ENCODE measurements at places on chromosomes 3 and 15.

- DNase-seq, result no peak
Measured at GRCh38 chr3:151398895-151399294, 14.3 kb upstream of the P2RY12 start.

DNA sequence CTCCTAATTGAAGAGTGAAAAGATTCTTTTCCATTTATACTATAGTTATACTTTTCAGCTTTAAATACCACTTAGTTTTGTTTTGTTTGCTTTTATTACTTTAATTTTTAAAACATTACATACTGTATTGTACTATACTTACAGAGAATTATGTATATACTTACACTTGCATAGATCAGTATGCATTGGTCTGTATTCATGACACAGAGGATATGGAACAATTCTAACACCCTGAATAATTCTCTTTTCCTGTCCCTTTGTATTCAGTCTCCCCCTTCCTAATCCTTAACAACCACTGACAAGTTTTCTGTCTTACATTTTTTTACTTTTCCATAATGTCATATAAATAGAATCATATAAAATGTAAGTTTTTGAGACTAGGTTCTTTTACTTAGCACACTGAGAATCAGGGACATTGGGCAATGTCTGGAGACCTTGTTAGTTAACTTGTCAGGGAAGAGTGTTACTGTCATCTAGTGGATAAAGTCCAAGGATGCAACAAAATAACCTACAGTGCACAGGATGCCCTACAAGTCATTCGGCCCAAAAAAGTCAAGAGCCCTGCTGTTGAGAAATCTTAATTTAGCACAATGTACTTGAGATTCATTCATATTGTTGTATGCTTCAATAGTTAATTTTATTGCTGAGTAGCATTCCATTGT is 95.7 kb upstream of the MCTP2 start:
- DNase-seq, result no peak

- no peak for DNase-seq
Measured at GRCh38 chr3:124793054-124793739, 62.9 kb downstream of the UMPS start.

GRCh38 chr3:119314821-119315220 is 20.6 kb downstream of the ARHGAP31 start:
- no peak for DNase-seq

DNA sequence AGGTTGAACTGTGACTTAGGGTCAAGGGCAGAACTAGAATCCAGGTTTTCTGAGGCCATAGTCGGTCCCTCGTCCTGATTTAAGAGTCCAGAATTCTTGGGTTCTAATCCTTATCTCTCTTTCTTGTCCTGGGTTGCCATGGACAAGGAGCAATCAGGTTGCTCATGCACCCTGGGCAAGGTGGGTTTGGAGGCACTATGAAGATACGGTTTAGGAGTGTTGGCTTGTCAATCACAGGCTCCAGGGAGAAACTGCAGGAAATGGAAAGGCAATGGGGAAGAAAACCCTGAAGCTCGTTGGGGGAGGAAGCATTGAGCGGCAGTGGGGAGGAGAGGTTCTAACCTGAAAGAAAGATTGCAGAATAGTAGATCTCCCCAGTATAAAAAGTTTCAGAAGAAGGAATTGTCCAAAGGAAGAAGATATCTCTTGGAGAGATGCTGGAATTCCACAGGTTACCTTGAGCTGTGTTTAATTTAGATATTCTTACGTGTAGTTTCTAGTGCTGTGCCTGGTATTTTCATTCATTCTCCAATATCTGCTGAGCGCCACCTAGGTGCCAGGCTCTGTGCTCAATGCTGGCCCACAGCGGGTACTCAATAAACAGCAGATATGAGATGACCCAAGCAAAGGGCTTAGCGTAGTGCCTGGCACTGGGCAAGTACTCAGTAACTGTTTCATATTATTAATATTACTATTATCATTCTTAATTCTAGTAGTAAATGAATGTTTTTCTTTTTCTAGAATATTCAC is 2.0 kb downstream of the ACAN start:
- no peak for DNase-seq

DNA sequence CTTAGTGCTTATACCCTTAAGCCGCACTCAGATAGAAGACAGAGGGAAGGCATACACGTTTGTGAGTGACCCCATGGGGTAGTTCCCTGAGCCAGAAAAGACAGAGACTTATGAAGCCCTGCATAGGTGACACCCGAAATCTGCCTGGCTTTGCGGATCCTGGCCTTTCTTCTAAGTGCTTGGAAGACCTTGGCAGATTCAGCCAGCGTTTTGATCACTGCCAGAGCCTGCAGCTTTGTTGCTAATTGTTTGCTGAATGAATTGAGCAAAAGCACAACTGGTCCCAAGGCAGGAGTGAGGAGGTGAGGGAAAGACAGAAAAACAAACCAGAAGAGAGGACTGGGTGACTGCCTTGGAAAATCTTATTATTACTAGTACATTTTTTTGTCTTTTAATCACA is 168.3 kb upstream of the ICE2 start:
- no peak for DNase-seq

DNA sequence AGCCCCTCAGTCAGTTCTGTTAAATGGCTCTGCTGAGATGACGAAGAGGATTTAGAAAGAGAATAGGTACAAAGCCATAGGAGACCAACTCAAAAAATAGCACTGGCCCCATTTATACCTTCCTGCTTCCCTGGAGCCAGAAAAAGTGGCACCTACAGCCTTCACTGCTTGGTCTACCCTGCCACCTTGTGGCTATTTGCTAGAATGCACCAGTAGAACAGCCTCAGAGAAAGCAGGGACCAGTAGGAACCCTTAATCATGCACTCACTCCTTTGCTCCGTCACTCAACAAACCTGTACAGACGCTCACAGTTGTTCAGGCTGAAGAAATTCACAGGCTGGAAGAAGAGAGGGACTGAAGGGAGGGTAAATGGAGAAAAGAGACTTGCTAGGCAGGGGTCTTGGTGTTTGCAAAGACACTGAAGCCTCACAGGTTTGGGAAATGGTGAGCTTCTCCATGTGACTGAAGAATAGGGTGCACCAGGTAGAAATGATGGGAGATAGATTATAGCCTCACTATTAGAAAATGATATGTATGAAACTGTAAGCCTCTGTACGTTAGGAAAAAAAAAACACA is 12.1 kb upstream of the RTP2 start:
- DNase-seq, result peak; percentile 95

DNA sequence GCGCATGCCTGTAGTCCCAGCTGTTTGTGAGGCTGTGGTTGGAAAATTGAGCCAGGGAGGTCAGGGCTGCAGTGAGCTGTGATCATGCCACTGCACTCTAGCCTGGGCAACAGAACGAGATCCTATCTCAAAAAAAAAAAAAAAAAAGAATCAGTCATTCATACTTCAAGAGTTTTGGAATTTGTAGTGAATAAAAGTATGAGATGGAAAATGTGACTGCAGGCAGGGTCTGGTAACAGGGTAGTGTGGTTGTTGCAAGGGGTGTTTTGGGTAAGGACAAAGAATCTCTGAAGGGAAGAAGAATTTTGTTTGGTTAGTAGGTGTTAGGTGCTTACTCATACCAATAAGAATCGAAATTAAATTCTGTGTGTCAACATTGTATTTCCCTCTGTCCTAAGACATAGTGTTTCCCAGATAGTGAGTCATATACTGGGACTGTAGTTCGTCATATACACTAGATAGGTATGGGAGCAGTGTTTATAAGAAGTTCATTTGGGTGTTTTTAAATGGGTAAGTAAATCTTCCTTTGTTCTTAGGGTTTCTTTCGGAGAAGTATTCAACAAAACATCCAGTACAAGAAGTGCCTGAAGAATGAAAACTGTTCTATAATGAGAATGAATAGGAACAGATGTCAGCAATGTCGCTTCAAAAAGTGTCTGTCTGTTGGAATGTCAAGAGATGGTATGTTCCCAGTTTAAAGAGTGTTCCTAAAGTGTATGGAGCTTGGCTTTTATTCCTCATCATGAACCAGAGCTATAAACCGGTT is 14.2 kb downstream of the NR1D2 start:
- DNase-seq, result no peak

DNA sequence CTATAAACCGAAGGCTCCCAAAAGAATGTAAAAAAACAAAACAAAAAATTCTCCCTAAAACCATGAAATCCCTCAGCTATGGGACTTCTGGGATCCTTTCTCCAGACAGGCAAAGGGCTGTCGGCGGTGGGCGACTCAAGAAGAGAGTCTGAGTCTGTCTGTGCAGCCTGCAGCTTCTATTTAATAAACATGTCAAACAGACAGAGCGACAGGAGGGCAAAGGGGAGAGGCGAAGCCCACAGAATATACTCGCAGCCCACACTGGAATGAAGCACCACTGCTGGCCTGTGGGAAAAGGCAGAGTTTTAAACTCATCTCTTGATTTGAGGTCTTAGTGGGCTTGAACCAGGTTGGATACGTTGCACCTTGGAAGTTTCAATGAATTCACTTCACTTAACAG is 40.2 kb downstream of the ISL2 start:
- DNase-seq, result no peak

DNA sequence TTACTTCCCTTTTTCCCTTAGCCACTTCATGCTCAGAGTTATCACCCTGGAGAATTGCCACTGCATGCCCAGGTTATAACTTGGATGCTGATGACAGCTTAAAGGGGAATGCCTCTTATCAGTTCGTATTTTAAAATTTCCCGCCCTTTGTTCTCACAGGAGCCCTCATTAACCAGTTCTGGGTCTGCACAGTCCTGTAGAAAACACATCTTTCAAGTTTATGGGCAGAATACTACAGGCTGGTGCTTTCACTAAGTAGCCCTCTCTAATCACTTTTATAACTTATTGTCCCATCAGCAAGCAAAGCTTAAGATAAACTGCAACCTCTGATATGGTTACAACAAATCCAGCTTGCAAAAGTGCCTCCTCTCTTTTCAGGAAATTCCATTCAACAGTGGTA is 587.3 kb upstream of the UBE2E2 start:
- no peak for DNase-seq

GRCh38 chr3:43632269-43632733 is 10.5 kb upstream of the ANO10 start:
- no peak for DNase-seq

GRCh38 chr3:79810581-79810980 is 42.8 kb upstream of the ROBO1 start:
- no peak for DNase-seq

- no peak for DNase-seq
Measured at GRCh38 chr3:127289706-127290575, 2.1 kb upstream of the PRR20G start.

DNA sequence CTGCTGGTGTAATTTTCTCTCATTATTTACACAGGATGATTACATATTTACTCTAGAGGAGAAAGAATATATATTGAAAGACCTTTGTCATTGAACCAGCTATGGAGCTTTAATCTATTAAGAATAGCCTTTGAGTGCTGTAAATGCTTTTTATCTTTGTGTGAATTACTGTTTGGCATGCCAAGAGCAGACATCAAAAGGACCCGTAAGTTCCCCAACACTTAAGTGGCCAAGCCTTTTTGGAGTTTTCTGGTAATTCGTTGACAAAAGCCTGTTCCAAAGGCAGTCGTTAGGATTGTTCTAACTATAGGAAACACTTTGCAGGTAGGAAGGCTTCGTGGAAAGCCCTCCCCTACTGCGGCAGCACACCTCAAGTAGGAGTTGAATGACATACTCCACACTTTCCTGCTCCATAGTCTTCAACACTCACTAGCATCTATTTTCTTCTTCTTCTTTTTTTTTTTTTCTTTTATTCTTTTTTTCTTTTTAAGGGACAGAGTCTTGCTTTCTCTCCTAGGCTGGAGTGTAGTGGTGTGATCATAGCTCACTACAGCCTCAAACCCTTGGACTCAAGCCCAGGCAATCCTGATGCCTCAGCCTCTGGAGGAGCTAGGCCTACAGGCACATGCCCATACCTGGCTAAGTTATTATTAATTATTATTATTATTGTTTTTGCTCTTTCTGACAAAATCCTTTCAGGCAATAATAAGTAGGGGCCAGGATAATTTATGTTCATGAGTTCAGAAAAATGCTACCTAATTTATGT is 98.6 kb downstream of the SUCNR1 start:
- no peak for DNase-seq

GRCh38 chr15:98671060-98672008 is 23.0 kb downstream of the IGF1R start:
- DNase-seq, result no peak

GRCh38 chr15:80233581-80233980 is 18.4 kb downstream of the CTXND1 start:
- no peak for DNase-seq

GRCh38 chr3:24680214-24680967 is 185.7 kb upstream of the THRB start:
- peak; percentile 97 for DNase-seq

GRCh38 chr3:134214239-134214638 is 36.4 kb downstream of the RYK start:
- DNase-seq, result no peak

DNA sequence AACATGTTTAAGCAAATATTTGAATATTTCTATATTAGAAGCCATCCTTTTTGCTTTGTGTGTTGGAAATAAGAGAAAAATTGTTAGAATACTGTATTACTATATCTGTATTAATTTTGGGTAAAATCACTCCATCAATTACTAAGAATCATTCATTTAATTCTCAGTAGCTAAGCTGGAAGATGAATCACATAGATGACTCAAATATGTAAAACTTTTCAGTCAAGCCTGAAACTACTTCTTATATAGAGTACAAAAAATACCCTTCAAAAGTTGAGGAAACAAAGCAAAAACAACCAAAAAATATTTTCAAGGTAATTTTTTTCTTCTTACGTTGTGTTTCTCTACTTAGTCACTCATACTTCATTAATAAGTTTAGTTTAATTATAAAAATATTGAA is 205.7 kb upstream of the ROBO1 start:
- DNase-seq, result no peak

- no peak for DNase-seq
Measured at GRCh38 chr15:86347245-86347644, 267.6 kb downstream of the AGBL1 start.

- no peak for DNase-seq
Measured at GRCh38 chr15:66580643-66581042, 14.8 kb upstream of the LCTL start.

GRCh38 chr3:197398286-197398878 is 100.0 kb upstream of the DLG1 start:
- DNase-seq, result no peak

GRCh38 chr3:169071003-169071402 is 592.5 kb downstream of the MECOM start:
- DNase-seq, result no peak

- peak; percentile 13 for DNase-seq
Measured at GRCh38 chr3:153666991-153667740, 454.0 kb upstream of the ARHGEF26 start.

DNA sequence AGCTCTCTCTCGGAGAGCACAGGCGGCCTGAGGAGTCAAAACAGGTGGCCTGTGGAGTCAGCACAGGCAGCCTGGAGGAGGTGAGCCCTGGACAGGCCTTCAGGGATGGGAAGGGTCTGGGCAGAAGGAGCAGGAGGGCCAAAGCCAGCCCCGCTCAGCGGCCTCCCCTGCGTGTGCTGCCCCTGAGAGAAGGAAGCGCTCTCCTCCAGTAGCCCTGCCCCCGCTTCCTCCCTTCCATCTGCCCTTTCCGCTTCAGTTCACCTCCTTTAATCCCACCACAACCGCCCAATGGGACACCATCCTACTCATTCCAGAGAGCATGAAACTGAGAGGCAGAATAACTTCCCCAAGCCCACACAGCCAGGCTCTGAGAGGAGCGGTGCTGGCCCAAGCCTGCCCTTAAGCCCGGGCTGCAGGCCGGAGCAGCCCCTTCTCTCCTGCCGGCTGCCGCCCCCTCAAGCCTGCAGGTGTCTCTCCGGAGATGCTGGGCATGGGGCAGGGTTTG is 3.2 kb upstream of the NR2E3 start:
- DNase-seq, result no peak

- no peak for DNase-seq
Measured at GRCh38 chr15:55394694-55395093, 13.5 kb downstream of the CCPG1 start.

- no peak for DNase-seq
Measured at GRCh38 chr15:45148076-45149059, 18.6 kb downstream of the DUOX1 start.

GRCh38 chr3:112353365-112353764 is 20.4 kb downstream of the CD200 start:
- DNase-seq, result no peak
